Skeletal muscle cell (primary cell): ENCODE measurements at places on chromosomes 6 and 20.

DNA sequence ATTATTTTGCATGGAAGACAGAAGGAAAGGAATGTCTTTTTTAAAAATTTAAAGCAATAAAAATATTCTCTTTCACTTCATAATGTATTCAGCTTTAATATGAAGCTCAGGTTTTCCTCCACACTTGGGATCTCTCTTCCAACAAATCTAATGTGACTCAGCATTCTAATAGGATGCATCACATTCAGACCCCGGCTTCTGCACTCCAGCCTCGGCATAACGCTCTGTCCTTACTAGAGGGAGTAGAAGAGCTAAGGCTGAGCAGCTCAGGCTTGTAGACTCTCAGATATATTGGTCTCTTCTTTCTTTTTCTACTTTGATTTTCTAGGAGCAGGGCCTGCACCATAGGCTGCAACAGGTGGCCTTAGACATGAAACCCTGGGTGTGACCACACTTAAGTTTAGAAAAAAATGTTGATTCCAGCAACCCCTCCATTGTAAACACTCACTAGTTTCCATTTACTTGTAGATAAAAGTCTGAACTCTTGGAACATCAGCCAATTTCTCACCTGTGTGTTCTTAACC is 161.7 kb downstream of the PAK5 start:
- DNase-seq = no peak

- DNase-seq = no peak
Observed at GRCh38 chr6:33634161-33634727, 13.1 kb downstream of the ITPR3 start.

DNA sequence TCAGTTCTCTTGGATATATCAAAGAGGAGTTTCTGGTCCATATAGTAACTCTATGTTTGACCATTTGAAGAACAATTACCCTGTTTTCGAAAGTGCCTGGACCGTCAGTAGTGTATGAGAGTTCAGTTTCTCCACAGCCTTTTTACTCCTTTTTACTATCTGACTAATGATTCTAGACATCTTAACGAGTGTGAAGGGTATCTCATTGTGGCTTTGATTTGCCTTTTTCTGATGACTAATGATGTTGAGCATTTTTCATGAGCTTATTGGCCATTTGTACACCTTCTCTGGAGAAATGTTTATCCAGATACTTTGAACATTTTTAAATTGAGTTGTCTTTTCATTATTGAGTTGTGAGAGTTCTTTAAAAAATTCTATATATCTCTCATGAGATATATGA is 114.9 kb upstream of the ATXN1 start:
- DNase-seq = no peak

DNA sequence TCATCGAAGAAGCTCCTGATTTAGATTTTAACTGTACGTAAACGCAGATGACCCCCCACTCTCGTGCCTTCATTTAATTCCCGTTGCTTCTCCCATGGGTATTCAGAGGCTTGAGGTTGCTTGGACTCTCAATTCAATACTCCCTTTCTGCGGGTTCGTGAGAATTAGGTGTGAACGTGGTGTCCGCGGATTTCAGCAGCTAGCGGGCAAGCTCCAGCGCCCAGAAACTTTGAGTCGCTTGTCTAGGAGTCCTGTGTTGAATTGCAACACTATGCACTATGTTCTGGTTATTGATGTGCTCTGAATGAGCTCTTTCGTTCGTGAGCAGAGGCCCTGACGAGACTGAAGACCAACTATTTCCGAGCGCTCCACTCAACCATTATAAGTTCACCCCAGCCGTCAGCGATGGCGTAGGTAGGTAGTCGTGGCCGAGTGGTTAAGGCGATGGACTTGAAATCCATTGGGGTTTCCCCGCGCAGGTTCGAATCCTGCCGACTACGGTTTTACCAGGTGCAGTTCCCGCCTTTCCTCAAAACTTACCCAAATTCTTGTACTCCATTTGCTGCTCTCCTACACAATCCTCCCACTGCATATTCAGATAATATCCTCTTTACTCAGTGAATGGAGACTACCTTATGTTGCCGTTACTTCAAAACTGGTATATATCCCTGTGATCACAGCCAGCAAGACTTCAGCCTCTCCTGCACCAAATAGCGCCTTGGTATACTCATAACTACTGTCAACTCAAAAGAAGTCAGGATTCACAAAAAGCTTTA is 72.6 kb upstream of the ZNF184 start:
- no peak for DNase-seq

DNA sequence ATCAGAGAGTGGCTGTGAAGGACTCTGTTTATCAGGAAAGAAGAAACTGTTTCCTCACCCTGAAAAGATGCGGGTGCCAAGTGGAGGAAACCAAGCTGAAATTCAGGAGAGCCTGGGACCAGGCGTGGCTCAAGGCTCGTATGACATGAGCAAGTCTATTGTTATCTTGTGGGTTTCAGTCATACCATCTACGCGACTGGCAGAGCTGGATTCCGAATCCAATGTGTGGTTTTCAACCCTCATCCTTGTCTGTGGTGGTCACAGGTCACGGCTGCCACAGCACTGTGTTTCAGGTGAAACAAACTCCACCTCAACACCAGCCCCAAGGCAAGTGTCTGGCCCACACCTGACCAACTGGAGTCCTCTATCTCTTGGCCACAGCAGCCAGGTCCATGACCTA is 9.1 kb downstream of the MC3R start:
- DNase-seq = no peak

DNA sequence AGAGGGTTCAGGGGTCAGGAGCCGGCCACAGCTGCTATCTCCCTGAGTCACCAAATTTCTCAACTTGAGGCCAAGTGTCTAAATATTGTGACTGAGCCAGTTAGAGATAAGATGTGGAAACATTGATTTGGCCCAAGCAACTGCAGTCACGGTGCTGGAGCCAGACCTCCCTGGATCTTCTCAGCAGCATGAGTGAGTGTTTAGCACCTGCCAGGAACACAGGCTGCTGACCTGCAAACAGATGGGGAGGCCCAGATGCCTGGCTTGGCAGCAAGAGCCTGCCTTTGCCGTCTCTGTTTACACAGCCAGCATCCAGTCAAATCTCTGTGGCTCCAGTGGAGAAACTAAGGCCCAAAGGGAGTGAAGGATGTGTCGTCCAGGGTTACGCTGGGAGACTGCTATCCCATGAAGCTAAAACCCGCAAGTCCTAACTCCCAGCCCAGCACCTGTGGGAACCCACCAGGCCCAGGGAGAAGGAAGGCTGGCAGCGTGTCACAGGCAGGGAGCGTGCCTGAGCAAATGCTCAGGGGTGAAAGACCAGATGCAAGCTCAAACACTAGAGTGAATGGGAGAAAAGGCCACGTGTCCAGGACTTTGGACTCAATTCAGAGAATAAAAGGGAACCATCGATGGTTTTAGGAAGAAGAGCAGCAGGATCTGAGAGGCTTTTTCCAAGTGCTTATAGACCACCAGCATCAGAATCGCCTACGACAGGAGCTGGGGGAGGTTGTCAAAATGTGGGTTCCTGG is 15.9 kb upstream of the PTGIS start:
- DNase-seq = no peak

DNA sequence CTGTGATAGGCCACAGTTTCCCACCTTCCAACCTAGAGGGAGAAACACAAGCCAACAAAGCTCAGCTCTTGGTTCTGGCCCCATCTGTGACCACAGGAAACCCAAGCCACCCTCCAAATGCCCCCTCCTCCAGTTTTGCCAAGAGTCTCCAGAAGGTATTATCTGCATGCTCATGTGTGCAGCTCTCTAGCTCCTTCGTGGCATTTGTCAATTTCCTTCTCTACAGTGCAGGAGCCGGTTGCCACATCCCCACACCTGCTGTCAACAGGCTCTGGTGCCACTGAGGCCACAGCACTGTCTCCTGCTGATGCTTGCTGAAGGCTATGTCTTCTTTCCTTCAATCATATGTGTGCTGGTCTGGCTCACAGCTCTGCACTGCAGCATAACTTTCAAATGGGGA is 177.2 kb downstream of the CLIC5 start:
- no peak for DNase-seq

DNA sequence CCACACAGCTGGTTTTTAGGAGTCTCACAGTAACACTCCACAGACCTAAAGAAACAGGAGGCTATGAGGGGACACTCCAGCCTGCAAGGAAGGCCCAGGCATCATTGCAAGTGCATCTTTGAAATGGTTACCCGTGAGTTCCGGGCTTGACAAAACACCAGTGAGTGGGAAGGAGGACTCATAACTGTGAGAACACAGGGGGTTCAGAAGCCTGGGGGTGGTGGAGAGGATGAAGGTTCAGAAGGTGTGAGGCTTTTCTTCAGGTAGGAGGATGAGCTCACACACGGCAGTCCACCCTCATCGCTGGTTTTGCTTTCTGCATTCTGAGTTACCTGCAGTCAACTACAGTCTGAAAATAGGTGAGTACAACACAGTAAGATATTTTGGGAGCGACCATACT is 39.9 kb downstream of the MAP7 start:
- no peak for DNase-seq

DNA sequence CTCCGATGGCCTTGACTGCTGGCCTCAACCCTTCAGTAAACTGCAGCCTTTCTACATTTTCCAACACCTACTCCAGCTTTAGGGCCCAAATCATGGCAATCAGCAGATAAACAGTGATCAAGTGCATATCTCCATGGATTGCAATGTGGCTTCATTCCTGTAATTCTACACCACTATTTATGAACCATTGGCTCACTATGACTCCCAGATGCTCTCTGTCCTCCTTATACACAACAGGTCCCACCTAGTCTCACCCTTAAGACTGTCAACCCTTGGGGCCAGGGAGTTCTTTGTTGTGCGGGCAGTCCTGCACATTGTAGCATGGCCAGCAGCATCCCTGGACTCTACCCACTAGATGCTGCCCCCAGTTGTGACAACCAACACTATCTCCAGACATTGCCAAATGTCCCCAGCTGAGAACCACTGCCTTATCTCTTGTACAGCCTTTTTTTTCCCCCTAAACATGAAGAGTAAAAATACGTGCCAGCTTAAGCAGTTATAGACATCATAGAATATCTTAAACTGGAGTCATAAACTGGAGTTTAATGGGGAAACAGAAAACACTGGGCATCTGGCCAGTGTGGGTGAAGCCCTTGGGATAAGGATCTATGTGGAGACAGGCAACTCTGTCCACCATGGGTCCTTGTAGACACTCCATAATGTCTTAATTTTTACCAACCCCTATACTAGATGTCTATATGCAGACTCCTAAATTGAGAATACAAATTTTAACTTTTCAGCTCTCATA is 21.1 kb downstream of the MRPL14 start:
- no peak for DNase-seq

DNA sequence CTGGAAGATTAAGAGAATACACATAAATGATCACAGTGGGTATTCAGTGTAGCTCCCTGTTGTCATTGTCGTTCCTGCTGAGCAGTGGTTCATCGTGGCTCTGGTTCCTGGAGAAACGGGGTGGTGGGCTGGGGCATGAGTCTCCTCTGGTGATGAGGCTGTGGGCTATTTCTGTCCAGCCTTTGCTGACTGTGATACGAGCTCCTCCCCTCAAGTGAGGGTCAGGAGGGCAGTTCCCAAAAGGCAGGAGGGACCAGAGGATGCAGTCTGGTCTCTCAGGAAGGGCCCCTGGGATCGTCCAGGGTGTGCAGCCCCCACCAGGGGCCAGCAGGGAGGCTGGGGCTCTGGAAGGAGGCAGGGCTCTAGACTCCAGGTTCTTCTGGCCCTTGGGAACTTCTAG is 31.1 kb upstream of the DLGAP4 start:
- DNase-seq = no peak

GRCh38 chr20:3980260-3981131 is 34.9 kb downstream of the RNF24 start:
- DNase-seq = no peak

- DNase-seq = no peak
Observed at GRCh38 chr20:25259788-25260254, 11.9 kb downstream of the PYGB start.

GRCh38 chr6:20681243-20681684 is 147.0 kb downstream of the CDKAL1 start:
- DNase-seq = no peak

- no peak for DNase-seq
Observed at GRCh38 chr20:2022163-2022562, 28.3 kb upstream of the PDYN start.

GRCh38 chr6:5516036-5516435 is 254.7 kb downstream of the FARS2 start:
- no peak for DNase-seq

- no peak for DNase-seq
Observed at GRCh38 chr6:160386869-160387530, 38.8 kb downstream of the SLC22A3 start.

- DNase-seq = no peak
Observed at GRCh38 chr20:8601542-8601912, 467.4 kb upstream of the PLCB4 start.

DNA sequence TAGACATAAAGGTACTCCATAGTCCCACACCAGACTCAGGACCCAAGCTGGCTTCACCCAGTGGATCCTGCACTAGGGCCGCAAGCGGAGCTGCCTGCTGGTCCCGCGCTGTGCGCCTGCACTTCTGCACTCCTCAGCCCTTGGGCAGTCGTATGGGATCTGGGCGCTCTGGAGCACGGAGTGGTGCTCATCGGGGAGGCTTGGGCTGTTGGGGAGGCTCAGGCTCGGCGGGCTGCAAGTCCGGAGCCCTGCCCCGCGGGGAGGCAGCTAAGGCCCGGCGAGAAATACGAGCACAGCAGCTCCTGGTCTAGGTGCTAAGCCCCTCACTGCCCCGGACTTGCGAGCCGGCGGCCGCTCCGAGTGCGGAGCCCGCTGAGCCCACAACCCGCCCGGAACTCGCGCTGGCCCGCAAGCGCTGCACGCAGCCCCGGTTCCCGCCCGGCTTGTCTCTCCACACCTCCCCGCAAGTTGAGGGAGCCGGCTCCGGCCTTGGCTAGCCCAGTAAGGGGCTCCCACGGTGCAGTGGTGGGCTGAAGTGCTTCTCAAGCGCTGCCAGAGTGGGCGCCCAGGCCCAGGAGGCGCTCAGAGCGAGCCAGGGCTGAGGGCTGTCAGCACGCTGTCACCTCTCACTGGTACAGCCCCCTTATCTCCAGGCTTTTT is 33.4 kb upstream of the GCNT2 start:
- DNase-seq = no peak

- DNase-seq = no peak
Observed at GRCh38 chr6:91786474-91787184, 1199.8 kb upstream of the MAP3K7 start.

GRCh38 chr6:144087789-144088426 is 7.5 kb downstream of the SF3B5 start:
- no peak for DNase-seq
